ENCODE measurements at places on chromosomes 1 and 21.

DNA sequence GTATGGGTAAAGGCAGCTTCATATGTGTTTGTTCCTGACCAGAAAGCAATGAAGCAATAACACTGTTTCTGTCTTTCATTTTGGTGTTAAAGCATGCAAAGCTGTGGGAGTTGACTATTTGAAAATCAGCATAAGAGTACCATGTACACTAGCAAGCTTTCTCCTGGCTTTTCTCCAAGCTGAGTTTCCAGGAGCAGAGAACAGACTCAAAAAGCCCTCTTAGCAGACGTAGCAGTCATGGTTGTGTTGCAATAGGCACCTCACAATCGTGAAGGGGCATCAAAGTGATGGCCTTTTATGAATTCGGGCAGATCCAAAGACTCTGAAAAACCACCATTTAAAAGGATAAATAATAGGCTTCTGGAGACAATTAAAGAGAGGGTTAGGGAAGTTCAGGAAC, 159.7 kb downstream of the PTGER3 start:
- DNase-seq, result no peak

DNA sequence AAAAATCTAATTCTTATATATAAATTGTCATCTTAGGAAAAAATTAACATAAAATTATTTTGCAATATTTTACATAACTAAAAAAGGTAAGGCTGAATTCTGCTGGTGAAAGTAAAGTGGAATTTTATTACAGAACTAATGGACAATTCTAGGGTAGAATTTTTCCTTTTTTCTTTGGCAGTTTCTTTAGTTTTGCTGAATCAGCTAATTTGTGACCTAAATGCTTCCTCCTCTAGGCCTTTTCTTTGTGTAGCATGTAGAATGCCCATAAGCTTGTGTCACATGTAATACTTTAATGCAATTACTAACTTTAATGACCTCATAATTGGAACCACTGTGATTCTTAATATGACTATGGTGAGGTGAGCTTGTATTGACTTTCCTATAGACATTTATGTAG, 1378.4 kb upstream of the ADGRL4 start:
- DNase-seq, result no peak

GRCh38 chr1:58515794-58516401, 30.6 kb downstream of the OMA1 start:
- DNase-seq, result peak; percentile 81

DNA sequence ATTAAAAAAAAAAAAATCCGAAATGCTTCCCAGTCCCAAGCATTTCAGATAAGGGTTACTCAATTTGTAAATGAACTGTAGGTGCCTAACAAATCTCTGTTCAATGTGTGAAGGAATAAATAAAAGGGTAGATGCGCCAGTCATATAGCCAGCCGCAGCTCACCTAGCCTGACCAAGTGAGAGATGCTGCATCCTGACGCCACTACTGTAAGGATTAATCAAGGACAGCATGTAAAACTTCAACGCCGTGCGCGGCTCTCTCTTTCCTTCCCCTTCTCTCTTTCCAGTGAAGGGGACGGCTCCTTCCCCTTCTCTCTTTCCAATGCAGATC, 441 bp downstream of the PPT1 start:
- DNase-seq, result no peak

- no peak for DNase-seq
These were observed 4.8 kb downstream of the PSMG1 start for GRCh38 chr21:39178421-39178820.

DNA sequence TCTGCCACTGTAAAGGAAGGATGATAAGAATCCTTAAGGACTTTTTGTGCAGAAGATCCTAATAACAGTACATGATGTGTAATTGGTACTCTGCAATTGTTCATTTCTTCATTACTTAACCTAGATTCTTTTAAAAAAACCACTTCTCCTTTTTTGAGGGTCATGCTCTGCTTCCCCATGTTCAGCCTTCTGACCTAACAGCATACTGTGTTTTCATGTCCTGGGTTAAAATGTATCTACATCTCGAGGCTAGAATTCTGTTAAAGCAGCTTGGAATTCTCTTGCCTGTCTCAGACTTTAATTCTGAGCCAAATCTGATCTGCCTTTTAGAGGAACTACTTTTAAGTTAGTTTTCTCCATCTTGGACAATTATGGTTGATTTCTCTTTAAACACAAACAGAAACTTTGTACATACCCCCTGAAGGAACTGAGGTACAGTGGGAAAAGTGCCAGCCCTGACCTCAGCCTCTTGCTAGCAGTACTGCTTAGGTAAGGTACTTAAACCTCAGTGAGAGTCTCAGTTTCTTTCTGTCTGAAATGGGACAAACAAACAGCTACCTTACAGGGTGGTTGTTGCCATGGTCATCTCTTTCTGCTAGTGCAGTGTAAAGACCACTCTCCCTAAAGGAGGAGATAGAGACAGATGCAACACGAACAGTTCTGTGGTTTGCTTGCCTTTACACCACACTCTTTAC, 103.2 kb upstream of the DYNLT5 start:
- DNase-seq, result no peak

DNA sequence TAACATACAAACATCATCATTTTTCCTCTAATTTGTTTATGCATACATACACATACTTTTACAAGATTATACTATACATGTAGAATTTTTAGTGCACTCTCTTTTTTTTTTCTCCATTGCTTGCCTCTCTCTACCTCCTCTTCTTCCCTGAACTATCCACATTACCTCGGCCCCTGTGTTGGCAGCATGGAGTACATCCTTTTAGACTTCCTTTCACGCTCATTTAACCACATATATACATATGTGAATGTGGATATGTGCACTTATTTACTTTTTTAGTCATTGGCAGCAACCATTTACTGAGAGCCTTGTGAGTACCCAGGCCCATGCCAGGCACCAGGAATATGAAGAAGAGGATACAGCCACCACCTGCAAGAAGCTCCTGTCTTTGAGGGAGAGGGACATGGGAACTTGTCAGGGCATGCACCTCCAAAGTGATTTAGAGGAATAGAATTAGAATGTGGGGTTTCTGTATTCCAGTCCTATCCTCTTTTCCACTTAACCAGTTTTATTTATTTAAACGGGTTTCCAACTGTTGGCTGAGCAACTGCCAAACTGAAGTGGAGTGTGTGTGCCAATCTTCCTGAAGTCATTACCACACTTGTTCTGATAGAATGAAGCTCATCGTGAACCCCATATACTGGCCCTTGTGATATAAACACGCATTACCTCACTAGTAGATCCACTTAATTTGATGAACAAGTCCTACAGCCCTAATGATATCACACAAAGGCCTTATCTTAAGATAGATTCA, 212.6 kb downstream of the TNR start:
- DNase-seq, result no peak

GRCh38 chr1:212753749-212754148, 37.8 kb downstream of the NSL1 start:
- DNase-seq, result no peak

DNA sequence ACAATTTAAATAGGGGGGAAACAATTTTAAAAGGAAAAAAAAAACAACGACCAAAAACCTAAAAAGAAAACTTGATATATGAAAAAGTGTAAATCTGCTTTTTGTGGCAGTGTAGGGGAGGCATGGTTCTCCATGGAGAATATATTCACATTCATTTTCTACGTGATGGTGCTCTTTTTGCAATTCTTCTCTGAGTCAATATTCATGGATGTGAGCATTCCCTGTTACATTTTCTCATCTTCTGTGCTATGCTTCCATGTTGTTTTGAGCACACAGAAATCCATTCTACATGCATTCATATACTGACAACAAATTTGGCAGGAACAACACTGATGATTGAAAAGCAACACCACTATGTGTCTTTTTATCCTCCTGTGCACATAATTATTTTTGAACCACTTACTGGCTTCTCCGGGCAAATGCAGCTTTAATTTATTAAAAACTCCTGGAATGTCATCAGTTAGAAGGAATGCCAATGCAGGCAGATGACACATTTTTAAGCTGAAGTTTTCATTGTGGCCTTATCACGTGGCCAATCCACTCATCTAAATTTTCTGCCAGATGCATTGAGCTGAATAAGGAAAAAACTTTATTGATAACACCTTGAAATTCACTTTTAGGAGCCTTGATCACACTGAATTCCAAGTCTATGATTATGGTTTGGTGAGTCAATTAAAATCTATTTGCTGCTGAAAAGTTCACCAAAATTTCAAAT, 590.6 kb downstream of the NUF2 start:
- DNase-seq, result no peak

- DNase-seq, result no peak
These were observed 3.9 kb downstream of the ARHGEF2 start for GRCh38 chr1:155974208-155975115.

DNA sequence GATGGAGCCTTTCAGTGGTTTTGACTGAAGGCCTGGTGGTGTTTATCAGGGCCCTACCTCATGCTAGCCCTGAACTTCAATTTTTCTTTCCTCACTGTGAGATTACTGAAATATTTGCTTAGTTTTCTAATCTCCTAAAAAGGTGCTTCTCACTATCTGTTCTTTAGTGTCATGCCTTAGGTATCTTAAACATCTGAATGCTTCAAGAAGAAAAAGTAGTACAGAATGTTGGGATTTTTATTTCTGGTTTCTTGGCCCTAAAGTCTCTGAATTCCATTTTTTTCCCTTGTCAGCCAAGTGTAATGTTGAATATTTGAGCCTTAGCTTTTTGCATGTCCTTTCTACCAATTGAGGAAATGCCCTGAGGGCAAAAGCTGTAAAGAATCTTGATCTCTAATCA, 47.9 kb upstream of the PRKACB start:
- DNase-seq, result no peak

DNA sequence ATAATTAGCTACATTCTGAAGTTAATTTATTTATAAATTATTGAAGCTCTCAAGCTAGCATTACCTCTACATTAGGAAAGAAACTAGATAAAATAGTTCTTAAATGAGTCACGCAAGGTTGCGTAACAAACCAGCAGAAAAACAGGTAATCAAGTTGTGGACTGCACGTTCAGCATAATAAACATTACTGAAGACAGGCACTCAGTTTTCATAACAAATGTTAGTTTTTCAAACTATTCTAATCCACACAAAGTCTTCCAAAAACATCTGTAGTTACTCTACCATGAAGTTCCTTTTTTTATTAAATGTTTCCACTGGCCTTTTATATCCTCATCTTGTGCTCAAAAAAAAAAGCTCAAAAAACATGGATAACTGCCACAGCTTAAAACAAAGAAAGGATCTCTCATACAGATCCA, 1.3 kb downstream of the TOR1AIP2 start:
- peak; percentile 69 for DNase-seq

DNA sequence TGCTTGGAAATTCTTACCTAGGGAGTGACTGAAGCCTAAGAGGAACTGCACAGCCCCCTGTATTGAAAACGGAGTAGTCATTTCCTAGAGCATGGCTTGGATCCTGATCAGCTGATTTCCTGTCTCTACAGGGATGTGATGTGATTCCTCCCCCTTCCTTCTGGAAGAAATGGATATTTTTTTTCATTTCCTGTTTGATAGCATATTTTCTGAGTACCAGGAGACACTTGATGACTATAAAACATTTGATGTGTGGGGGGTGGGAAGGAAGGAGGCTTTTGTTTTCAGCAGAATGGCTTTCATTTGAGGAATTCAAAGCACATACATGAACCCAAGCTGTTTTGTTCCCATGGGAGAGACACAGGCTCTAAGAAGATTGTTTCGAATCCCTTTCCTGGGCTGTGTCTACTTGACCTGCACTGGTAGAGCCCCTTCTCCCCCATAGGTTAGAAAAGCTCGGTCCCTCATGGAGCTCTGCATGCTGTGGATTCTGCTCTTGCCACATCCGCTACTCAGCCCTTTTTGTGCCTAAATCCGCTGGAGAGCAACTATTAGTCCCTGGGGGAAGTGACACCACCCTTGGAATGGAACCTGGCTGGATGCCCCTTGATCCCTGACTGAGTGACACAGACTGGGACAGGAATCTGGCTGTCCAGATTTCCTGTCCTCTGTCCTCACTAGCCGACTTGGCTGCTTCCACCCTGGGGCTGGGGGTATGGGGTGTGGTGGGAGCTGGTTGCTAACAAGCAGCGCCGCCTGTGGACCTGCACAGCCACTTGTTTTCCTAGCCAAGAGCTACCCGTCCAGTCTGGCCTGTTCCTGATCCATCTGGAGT, 71.8 kb upstream of the MACF1 start:
- peak; percentile 94 for DNase-seq

- no peak for DNase-seq
These were observed 105.7 kb upstream of the USP24 start for GRCh38 chr1:55320891-55321290.

DNA sequence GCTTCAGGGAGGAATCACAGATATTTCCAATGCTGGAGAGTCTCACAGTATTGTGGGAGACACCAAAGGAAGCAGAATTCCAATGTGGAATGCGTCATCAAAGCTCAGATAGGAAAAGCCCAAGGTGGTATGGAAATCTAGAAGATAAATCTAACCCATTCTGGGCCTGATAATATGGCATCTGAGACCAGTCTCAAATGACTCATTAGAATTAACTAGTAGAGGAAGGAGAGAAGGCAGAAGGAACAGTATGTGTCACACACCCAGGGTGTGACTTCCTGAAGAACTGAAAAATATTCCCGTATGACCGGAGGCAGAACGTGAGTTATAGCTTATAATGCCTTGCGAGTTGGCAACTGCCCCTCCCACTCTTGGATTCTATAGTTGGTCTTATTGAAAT, 499.2 kb downstream of the PLPP3 start:
- peak; percentile 48 for DNase-seq

DNA sequence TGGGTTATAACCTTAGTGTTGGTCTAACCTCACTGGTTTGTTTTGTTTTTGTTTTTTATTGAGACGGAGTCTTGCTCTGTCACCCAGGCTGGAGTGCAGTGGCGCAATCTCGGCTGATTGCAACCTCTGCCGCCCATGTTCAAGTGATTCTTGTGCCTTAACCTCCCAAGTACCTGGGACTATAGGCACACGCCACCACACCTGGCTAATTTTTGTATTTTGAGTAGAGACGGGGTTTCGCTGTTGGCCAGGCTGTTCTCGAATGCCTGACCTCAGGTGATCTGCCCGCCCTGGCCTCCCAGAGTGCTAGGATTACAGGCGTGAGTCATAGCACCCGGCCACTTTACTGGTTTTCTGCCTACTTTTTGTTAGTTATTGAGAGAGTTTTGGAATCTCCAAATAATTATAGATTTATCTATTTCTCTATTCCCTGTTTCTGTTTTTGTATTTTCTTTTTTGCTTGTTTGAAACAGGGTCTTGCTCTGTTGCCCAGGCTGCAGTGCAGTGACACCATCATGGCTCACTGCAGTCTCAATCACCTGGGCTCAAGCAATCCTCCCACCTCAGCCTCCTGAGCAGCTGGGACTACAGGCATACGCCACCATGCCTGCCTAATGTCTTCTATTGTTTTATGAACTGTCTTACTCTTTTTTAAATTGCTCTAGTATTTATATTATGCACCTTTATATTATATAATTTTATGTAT, 21.4 kb downstream of the SMG7 start:
- DNase-seq, result peak; percentile 30
